ENCODE measurements at places on chromosomes 11 and 22.

- DNase-seq: no peak
Measured at GRCh38 chr11:99154277-99154676, 133.5 kb downstream of the CNTN5 start.

- DNase-seq: no peak
Measured at GRCh38 chr11:129141748-129142523, 50.2 kb downstream of the ARHGAP32 start.

GRCh38 chr22:18154821-18155390 is 4.9 kb downstream of the USP18 start:
- no peak for DNase-seq

GRCh38 chr11:119065369-119065768 is 2.2 kb upstream of the VPS11 start:
- peak; percentile 17 for DNase-seq

DNA sequence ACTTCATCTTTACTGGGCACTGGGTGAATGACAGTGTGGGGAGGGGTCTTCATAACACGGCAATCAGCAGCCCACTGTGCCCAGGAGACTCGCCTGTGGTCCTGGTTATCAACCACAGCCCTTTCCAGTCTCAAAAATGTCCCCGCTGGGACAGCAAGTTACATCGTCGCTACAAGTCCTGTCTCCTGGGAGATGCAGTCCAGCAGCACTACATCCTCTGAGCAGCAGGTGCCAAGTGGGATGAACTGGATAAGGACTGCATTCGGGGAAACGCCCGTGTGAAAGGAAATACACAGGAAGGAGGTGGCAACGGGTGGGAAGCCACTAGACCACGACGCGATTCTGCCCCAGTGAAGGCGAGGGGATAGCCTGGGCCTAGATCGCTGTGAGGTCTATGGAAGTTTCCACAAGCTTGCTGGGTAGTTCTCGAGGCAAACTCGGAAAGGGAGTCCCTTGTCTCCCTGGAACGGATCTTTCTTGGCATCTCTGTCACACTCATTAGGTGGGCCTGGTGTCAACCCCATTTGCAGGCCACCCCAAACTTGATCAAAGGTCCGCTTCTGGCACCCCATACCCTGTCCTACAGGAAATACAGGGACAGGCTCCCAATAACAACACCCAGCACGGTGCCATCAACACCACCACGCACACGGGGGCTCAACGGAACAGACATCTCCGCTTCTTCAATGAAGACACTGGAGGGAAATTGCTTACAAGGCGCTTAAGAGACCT is 4.4 kb downstream of the ASCL2 start:
- DNase-seq: no peak

DNA sequence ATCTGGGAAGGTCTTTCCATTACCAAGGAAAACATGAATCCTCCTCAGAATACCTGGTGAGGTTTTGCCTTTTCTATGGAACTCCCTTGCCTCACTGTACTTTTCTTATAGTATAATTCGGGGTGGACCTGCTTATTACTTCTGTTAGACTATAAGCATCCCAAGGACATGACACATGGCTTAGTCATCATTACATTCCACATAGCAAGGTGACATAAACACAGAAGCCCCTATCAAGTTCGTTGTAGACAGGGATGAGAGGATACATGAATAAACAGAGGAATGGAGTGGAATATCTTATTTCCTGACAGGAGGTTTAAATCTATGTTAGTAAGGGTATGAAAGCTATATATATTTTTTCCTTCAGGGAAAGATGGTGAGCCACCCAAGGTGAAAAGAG is 532.2 kb upstream of the CCDC90B start:
- DNase-seq: no peak

- DNase-seq: no peak
Measured at GRCh38 chr11:117525866-117526542, 198.3 kb downstream of the CEP164 start.

DNA sequence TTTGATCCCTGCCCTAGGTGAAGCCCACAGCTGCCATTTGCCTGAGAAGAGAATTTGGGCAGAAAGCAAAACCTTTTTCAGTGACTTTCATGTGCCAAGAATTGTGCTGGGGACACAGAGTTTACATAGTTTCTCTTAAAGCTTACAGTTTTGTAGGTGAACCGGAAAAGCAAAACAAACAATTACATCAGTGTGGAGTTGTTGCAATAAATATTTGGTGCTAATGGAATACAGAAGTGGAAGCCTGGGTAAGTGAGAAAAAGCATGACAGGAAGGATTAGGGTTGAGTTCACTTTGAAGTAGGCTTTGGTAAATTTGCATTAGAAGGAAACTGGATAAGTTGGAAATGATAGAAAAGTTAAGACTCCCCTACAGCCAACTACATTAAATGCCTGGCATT is 82.7 kb downstream of the RASSF10 start:
- no peak for DNase-seq

DNA sequence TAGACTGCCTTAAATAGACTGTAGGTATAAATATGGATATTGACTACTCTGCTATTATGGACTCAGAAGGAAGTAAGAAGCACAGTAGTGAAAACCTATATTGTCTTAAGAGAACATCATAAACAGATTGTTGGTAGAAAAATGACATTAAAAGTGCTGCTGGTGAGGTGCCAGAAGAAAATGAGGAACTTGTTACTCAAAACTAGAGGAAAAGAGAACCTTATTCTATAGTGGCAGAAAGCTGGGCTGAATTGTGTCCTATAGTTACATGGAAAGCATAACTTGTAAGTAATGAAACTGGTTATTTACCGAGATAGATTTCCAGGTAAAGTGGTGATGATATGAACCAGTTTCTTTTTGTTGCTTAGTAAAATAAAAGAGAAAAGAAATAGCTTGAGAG is 109.7 kb upstream of the CTSC start:
- no peak for DNase-seq

DNA sequence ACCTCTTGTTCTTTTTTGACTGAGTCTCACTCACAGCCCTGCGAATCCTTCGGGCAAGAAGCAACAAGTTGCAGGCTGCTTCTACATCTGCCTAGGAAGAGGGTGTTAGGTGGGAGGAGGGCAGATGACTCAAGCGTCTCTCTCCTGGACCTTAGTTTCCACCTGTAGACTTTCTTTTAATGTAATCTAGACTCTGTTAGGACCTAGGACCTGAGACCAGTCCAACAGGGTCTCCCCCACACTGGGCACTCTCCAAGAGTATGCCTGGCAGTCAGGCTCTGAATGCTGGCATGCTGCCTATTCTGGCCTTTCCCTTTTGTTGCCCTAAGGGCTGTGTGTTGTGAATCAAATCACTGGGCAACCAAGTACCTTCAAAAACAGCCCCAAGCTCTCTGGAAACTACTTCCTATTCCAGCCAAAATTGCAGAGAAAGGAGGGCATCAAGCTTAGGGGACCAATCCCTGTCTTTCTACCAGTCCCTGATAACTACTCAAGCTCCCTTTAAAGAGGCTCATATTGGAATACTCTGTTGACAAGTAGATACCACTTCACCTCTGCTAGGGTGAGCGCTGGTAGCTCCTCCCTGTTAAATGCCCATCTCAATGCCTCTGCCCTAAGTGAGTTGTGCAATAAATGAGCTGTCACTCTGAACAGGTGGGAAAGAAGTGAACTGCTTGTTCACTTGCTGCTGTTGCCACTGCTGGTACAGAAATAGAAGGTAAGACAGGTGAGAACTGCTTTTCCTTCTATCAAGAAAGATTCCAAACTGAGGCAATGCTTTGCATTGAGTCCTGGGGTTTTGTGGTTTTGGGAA is at the start of gene BBOX1:
BBOX1 (plus strand) TSS at position 514 of the 814 bp plus-strand sequence. CDS start 14,616 bp downstream, outside the sequence.
- no peak for DNase-seq

DNA sequence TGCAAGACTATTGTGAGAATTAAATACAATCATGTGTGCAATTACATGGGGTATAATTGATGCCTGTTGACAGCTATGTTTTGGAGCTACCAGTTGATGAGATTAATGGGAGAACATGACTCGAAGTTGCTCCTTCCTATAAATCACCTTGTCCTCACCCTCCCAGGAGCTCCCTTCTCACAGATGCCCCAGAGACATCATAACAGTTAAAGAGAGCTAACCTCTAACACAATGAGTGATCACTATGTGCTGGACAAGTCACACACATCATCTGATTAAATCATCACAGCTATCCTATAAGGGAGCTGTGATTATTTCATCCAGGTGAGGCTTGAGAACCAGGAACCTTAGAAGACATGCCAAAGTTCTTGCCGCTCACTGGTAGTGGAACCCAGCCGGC is 394.2 kb downstream of the NTM start:
- no peak for DNase-seq

- no peak for DNase-seq
Measured at GRCh38 chr11:122594986-122595645, 60.4 kb upstream of the UBASH3B start.

DNA sequence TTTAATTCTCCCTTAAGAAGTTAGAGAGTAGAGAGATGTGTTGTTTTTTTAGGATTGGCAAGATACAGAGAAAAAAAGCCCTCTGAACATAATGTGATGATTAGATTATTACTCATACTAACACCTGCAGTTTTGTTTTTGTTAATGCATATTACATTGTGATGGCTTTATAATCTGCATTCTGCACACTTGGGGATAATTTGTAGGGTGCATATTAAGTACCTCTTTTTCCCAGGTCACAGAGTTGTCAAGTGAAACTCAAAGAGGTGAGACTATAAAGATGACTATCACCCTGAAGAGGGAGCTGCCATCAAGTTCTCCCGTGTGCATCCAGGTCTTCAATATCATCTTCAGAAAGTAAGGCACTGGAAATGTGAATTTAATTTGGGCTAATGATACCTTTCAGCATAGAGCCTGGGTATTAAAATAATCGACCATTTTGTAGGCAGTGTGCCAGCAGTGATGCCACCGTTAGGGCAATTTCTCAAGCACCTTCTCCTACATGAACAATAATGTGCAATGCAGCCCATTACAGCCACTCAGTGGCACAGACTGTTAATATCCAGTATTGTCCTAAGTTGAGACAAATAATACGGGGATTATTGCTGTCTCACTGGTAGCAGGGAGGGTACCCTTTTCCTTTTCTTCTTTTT is 16.2 kb downstream of the PIWIL4 start:
- no peak for DNase-seq

DNA sequence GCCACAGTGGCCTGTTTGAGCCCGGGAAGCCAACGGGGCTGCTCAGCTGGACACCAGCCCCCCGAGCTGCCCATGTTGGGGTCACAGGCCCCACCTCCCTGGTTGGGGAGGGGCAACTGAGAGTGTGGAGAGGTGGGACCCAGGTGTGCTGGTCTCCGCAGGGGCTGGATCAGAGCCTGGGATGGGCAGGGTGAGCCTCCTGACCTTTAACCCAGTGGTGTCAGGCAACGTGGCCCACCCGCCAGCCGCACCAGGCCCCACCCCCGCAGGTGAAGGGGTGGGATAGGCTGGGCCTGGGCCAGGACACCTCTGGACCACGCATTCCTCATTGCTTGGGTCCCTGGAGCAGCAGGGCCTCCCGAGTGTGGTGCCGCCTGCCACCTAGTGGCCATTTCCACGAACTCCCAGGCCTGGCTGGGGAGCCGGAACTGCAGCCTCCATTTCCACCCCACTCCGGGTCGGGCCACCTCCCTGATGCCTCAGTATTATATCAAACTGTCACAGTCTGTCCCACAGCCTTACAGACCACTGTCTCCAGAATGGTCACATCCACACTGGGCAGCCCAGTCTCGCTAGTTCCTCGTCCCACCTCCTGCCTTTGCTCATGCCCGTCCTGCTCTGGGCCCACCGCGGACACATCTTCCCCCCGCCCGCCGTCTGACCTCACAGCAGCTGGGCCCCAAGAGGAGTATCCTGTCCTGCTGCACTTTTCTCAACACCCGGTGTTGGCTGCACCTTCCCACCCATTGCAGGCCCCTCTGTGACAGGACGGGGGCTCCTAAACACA is 13.3 kb upstream of the PPP6R3 start:
- DNase-seq: peak; percentile 52

GRCh38 chr11:10396771-10397170 is 58.3 kb upstream of the AMPD3 start:
- DNase-seq: no peak

GRCh38 chr11:93861808-93862207 is 11.4 kb upstream of the VSTM5 start:
- DNase-seq: no peak

DNA sequence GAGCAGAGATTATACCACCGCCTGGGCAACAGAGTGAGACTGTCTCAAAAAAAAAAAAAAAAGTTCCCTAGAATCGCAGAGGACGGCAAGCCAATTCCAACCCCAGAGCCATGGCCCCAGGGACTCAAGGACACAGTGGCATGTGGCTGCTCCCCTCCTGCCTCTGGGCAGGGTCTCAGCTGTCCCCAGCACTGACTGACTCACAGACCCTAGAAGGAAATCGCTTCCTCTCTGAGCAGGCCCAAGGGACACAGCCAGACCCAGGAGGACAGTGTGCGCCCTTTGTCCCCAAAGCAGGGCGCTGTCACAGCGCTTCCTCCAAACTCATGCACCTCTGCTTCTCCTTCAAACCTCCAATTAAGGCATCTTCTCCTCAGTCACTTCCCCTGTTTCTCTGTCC is 2.3 kb downstream of the PACSIN3 start:
- no peak for DNase-seq

GRCh38 chr11:69088676-69089146 is 40.0 kb downstream of the TPCN2 start:
- no peak for DNase-seq

DNA sequence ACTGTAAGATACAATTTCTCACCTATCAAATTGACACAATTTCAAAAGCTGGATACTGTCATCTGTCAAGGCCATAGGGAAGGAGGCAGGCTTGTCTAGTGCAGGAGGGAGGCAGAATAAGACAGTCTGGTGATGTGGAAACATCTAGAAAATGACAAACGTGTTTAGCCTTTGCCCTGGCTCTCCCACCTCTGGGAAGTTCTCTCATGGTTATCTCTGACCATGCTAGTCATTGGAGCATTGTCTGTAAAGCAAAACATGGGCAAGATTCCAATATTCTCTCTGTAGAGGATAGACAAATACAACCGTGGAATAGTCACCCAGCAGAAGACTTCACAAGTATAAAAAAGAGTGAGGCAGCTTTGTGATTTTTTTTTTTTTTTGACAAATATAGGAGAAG is 9.1 kb upstream of the SERHL2 start:
- no peak for DNase-seq

- no peak for DNase-seq
Measured at GRCh38 chr11:35363854-35364780, 55.2 kb downstream of the SLC1A2 start.

GRCh38 chr11:119263352-119263940 is 53.5 kb downstream of the MCAM start:
- no peak for DNase-seq

- no peak for DNase-seq
Measured at GRCh38 chr22:37931893-37932389, 21.5 kb downstream of the C22orf23 start.

- no peak for DNase-seq
Measured at GRCh38 chr22:41862530-41863266, 29.8 kb downstream of the SREBF2 start.

- DNase-seq: no peak
Measured at GRCh38 chr11:131724436-131724975, 354.1 kb downstream of the NTM start.

DNA sequence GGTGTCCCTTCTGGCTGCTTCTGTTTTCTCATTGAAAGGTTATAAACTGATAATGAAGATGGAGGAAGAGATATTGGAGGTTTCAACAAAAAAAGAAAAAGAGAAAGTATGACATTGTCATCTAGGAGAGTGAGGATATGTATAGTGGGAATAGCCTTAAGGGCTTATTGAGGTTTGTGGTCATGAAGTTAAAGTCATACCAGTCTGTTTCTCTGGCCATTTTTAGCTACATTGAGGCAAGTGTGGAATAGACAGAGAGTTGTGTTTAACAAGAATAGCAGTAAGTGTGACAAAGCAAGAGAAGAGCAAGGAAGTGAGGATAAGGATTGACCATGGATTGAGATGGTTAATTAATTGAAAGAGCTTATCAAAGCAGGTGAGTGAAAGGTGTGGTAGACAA is 110.4 kb downstream of the ELP4 start:
- no peak for DNase-seq
